IPS DF 19.7 (cell line): ENCODE measurements at places on chromosomes 2 and 18.

- DNase-seq, result no peak
Measured at GRCh38 chr2:239819091-239819973, 205.8 kb downstream of the NDUFA10 start.

DNA sequence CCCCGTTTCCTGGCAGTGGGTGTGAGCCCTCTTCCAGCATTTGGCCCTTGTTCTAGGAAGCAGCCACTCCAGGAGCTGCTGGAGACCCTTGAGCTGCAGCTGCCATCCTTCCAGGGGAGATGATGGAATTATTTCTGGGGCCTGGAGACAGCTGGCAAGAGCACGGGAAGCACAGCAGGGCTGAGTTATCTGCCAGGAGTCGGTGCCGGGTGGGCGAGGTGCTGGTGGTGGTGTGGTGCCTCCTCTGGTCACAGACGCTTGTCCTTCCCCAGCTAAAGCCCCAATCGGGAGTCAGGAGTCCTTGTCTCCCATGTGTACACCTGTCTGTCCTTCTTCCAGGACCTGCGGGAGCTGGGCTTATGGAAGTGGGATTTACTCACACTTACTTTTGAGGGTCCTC is 36.0 kb downstream of the DPYSL5 start:
- DNase-seq, result no peak

DNA sequence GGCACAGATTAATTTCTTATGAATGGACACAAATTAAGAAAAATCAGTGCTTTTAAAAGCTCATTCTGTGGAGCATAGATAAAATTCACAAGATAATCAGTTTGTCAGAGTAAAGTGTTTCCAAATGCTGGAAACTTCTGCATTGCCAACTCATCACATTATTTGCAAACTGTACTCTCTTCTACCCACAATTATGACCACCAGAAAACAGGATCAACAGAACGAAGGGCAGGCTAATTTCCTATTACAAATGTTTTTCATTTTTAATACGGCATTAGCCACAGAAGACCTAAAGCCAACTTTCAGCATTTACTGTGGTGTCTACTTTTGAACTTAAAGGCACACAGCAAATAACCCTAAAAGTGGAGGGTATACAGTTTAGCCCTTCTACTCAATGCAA is 6.0 kb downstream of the IRS1 start:
- no peak for DNase-seq

GRCh38 chr2:128642821-128643220 is 324.2 kb upstream of the HS6ST1 start:
- DNase-seq, result no peak

DNA sequence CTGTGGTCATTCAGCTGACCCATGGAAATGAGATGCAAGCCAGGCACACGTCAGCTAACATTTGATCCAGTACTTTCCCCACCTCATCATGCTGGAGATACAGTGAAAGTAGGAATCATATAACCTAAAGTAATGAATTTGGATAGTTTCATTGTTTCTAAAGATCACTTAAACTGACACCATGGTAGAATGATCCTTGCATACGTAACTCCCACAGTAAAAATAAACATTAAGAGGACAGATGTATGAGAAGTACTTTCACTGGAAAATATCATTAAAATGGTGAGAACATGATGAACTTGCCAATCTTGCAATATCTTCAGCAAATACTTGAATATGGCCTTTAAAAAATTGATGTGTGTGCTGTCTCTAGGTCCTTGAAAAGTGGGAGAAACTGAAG is 85.4 kb downstream of the MAIP1 start:
- no peak for DNase-seq

- DNase-seq, result no peak
Measured at GRCh38 chr2:173076581-173077345, 1.1 kb downstream of the MAP3K20 start.

- no peak for DNase-seq
Measured at GRCh38 chr2:158395166-158395565, 61.4 kb downstream of the CCDC148 start.

- DNase-seq, result no peak
Measured at GRCh38 chr2:235045336-235045972, 93.6 kb downstream of the SH3BP4 start.

DNA sequence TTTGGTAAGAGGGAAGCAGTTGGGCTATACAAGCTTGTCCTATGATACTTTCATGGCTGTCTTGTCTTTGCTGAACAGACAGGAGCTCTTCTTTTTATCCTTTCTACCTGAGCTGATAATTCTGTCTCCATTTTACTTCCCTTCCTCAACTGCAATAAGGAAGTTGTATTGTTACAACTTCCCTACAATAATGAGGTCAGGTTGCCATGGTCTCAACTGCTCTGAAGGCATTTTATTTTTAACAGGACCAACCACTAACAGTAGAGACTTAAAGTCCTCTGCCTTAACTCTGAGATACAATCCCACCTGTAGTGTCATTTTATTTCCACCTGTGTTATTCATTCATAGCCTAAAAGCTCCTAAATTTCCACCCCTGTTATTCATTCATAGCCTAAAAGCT is 118.6 kb upstream of the PGAP1 start:
- no peak for DNase-seq
